Cardiac muscle cell (in vitro differentiated cells and primary cell): ENCODE measurements at places on chromosomes 5 and 9. TPM values are rescaled to one million over a fixed set of nuclear protein-coding genes. Genes with fewer than 3 reads are reported as not detected.

DNA sequence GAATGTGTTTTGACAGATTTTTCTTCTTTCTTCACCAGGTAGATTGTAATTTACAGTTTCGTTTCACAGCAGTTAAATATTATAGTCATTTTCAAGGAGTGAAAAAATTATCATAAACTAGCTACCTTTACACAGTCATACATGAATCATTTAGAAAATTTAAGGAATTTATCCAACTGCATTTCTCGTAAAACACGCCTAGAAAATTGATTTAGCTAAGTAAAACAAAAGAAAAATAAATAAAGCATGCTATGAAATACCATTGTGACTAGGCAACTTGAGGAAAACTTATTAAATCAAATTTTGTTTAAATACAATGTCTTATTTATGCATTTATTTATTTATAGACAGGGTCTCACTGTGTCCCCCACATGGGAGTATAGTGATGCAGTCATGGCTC, 109.9 kb upstream of the EMB start:
- no peak for DNase-seq

DNA sequence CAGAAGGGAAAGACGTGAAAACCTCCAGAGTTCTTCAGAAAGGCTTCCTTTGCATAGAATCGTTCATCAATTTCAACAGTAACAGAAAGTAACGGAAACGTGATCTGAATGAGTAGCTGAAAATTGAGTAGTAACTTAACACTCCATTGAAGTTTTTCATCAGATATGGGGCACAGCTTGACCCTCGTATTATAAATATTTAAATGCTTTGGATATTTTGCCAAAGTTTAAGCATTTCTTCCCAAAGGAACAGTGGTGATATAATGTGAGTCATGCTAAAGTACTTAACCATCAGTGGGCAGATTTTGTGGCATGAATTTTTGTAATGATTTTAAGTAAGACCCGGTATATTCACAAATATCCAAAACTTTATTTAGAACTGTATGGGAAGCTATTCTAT, 67.4 kb upstream of the ADAMTS19 start:
- DNase-seq: no peak

DNA sequence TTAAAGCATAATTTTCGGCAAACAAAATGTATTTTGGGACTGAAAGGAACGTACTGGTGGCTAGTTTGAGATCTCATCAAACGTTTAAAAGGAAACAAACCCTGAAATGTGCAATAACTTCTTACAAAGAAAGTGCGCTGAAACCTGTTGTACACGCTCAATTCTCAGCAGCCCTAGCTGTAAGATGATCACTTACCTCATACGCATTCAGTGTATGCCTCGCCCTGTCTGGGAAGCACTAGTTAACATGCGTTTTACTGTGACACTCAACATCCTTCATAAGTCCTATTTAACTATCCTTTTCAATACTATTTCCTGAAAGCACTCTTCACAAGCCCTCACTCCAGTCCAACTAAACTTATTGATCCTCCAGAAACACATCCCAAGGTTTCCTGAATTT, 485.0 kb upstream of the EDIL3 start:
- DNase-seq: no peak

The SOX30 gene
- polyA plus RNA-seq: not detected in 2 replicates

The SPINK4 gene
- 5.7 and 6.9 TPM in 2 replicates for polyA plus RNA-seq

The SLC34A3 gene
- polyA plus RNA-seq: 0.24 TPM in 1 of 2 replicates, not detected in the other
